M059J (cell line): ENCODE measurements at places on chromosomes 16 and 17.

GRCh38 chr16:47687694-47688093, 226.6 kb downstream of the PHKB start:
- peak; percentile 2 for DNase-seq

DNA sequence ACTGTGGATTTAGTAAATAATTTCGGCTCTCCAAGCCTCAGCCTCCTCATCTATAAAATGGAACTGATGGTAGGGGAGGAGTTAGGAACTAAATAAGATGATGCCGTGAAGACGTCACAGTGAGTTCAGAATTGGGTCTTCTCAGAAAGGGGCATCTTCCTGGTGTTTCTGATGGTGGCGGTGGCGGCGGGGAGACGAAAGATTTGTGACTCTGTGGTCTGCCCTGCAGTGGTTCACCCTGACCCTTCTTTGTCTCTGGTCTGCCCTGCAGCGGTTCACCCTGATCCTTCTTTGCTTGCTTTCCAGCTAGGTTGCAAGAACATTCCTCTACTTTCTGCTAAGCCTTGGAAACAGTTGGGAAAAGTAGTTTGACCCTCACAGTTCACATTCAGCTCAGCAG, 34.3 kb downstream of the WFDC1 start:
- DNase-seq, result no peak

DNA sequence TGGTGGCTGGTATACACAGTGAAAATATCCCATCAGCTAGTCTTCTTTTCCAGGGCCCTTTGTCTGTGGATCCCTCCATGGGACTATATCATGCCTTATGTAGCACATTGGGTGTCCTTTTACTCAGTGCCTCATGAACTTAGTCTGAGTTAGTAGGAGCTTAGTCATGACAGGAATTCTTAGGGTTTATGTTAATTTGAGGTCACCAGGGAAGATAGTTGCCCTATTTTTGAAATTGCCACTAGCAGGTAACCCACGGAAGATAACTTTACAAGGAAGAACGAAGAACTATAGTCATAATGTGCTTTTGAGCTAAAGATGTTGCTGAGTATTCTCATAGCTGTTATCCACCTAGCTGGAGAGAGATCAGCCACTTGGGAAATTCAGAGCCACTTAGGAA, 14.8 kb upstream of the PLK1 start:
- no peak for DNase-seq

- no peak for DNase-seq
Measured at GRCh38 chr16:86370062-86370461, 140.3 kb upstream of the FOXF1 start.

DNA sequence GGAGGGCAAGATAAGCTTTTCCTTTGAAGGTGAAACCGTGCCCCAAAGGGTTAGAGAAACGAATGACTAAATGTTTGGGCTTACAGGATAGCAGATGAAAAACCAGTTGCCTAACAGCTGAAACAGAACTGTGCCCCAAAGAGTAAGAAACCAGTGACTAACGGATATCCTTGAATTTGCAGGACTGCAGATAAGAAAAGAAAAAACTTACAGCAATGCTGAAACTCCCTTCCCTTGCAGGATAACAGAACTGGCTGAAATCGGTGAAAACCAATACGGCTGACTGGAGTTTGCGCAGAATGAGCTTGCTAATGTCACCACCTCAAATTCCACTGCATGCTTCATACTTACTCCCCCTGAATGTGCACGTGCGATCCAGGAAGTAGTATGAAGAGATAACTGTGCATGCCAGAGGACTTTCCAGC, 175.2 kb upstream of the NLRP1 start:
- no peak for DNase-seq

- no peak for DNase-seq
Measured at GRCh38 chr16:54142787-54143186, 143.8 kb downstream of the IRX3 start.
